PC-3 (cell line): ENCODE measurements at places on chromosomes 5 and 9. TPM values are rescaled to one million over a fixed set of nuclear protein-coding genes. Genes with fewer than 3 reads are reported as not detected.

The MYMK gene
- total RNA-seq: not detected in 2 replicates

- H3K4me3 ChIP-seq: peak overlapping the region; percentile 56
- peaks cover 49% of the 10 kb centered on the region for H3K4me1 ChIP-seq
- peak overlapping the region; percentile 90 for H3K27ac ChIP-seq
- DNase-seq: peak; percentile 71
Measured at GRCh38 chr5:104909803-104910202, 1347.2 kb upstream of the NUDT12 start.

DNA sequence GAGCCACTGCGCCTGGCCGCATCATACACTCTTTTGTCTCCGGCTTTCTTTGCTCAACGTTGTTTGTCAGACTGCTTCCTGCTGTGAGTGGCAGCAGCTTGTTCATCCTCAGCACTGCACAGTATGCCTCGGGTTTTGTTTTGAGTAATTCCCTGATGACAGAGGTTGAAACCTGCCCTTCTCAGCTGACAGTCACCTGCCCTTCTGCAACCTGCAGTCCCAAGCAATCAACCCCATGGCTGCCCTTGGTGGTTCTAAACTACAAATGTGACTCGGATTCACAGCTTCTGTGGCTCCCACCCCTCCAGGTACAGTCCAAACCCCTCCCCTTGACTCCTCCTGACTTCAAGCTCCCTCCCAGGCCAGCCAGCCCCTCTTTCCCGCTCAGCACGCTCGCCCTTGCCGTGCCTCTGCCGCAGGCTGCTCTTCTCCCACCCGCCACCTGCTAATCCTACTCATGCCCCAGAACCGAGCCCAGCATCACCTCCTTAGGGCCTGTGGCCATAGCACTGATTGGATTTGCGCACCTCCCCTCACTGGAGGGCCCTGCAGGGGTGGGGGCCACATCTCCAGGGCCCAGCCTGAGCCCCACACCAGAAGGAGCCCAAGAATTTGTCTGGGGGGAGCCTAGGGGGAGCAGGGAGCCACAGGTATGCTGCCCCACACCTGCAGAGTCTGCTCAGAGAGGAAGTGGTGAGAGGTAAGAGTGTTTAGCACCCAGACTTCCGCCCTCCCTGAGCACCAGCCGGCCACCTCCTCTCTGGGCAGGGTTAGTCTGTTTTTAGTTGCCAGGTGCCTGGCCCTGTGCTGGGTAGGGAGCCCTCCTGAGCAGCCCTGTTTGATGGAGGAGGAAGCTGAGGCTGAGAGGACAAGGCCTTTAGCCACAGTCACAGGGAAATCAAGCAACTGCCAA lies 10.1 kb downstream of the EEIG1 start:
- no peaks in the 10 kb centered on the region for H3K27me3 ChIP-seq
- H3K4me1 ChIP-seq: peaks cover 48% of the 10 kb centered on the region
- no peak overlapping the region for H3K4me3 ChIP-seq
- no peaks in the 10 kb centered on the region for H3K36me3 ChIP-seq
- DNase-seq: peak; percentile 43
- H3K27ac ChIP-seq: no peak overlapping the region

DNA sequence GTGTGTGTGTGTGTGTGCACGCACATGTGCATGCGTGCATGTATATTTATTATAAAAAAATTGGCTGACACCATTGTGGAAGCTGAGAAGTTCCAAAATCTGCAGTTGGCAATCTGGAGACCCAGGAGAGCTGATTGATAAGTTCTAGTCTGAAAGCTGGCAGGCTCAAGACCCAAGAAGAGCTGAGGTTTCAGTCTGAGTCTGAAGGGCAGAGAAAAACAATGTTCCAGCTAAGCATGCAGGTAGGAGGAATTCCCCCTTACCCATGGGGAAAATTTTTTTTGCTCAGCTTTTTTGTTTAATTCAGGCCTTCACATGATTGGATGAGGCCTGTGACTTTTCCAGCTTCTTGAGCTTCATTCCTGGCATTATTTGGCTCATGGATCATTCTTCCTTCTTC lies 31.2 kb upstream of the ACTBL2 start:
- no peaks in the 10 kb centered on the region for H3K27me3 ChIP-seq
- H3K27ac ChIP-seq: no peak overlapping the region
- H3K4me1 ChIP-seq: no peaks in the 10 kb centered on the region
- no peak overlapping the region for H3K4me3 ChIP-seq

The SYK gene
- 12.9 and 14.6 TPM in 2 replicates for total RNA-seq

DNA sequence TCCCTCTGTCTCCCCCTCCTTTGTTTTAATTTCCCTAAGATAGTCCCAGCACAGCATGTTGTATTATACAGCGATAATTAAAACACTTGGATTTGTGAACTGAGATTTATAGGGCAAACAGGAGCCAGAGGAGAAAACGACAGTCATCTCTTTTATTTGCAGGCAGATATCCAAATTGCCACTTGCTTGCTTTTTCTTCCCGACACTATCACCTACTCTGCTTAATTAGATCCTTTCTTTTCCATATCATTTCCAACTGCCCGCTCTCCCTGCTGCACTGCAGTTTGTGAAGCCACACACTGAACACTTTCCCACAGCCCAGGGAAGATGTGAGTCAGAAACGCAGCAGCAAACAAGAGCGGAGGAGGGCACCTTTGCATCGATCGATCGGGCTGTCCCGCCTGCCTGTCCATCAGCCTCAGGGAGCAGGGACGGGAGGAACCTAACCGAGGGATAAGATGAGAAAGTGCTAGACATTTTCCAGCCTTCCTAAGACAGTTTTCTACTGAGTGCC lies 35.8 kb upstream of the SPRY4 start:
- peak overlapping the region; percentile 12; the same call in 1 of the 2 replicates for H3K4me3 ChIP-seq
- peak; percentile 75 for DNase-seq

DNA sequence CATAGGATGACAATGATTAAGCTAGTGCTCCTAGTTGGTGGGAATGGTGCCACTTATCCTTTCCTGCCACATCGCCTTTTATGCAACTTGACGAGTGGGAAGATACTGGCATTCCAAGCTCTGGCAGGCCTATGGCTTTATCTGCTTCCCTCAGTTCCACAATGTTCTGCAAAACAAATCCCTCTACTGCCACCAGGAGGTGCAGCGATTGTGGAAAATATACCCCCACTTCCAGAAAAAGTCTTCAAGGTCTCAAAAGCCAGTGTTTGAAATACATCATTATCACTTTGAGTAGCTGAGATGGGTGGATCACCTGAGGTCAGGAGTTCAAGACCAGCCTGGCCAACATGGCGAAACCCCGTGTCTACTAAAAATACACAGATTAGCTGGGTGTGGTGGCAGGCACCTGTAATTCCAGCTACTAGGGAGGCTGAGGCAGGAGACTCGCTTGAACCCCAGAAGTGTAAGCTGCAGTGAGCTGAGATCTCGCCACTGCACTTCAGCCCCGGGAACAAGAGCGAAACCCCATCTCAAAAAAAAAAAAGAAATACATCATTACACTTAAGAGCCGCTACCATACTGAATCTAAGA lies 3.4 kb downstream of the CLINT1 start:
- H3K27me3 ChIP-seq: no peaks in the 10 kb centered on the region
- H3K4me1 ChIP-seq: peaks cover 19% of the 10 kb centered on the region
- no peaks in the 10 kb centered on the region for H3K36me3 ChIP-seq
- no peak overlapping the region for H3K4me3 ChIP-seq
- H3K27ac ChIP-seq: no peak overlapping the region

- no peak overlapping the region for H3K27ac ChIP-seq
- no peaks in the 10 kb centered on the region for H3K36me3 ChIP-seq
- peaks cover 33% of the 10 kb centered on the region for H3K4me1 ChIP-seq
Measured at GRCh38 chr5:14238272-14238671, 95.1 kb downstream of the TRIO start.

The ANKDD1B gene
- 0.04 TPM in 1 of 2 replicates, not detected in the other for total RNA-seq

DNA sequence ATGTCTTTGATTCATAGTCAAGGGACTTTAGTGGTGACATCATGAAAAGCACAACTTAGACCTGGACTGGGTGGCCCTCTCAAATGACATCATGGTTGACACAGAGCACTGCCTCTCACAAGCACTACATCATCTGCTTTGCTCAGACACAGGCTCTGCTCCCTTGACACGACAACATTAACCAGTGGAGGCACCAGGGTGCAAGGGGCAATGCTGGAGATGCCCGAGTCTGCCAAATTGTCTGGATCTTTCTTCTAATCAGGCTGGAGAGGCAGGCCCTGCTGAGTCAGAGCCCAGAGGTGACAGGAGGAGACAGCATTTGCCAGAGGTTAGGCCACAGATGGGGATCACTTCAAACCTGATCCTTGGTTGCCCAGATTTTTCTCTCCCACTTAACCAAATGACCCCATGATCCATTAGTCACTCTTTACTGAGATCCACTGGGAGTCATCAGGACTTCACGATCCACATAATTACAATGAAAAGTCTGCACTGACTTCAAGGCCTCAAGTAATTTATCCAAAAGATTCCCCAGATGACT lies 174.4 kb downstream of the SLIT3 start:
- H3K4me3 ChIP-seq: no peak overlapping the region
- no peaks in the 10 kb centered on the region for H3K36me3 ChIP-seq
- no peaks in the 10 kb centered on the region for H3K4me1 ChIP-seq
- DNase-seq: no peak
- H3K27ac ChIP-seq: no peak overlapping the region

DNA sequence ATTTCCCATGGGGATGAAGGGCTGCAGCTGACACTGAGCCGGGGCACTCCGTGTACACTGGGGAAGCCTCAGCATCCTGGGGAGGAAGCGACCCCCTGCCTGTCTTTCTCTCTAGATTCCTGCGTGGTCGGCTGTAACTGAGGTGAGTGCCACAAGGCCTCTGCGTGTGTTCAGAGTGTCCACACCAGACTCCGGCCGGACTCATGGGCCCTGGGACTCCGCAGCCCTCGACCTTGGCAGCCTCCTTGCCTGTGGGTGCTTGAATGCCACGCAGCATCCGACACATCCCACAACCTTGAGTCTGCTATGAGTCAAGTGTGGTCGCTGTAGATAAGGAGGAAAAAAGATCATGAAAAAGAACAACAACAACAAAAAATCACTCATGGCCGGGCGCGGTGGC lies 23.4 kb downstream of the PAEP start:
- H3K4me1 ChIP-seq: no peaks in the 10 kb centered on the region
- no peaks in the 10 kb centered on the region for H3K36me3 ChIP-seq
- DNase-seq: no peak
- H3K27ac ChIP-seq: no peak overlapping the region
- H3K4me3 ChIP-seq: no peak overlapping the region

GRCh38 chr5:176781054-176781375 lies 29.3 kb upstream of the UNC5A start:
- H3K27me3 ChIP-seq: no peaks in the 10 kb centered on the region
- no peak overlapping the region for H3K27ac ChIP-seq
- DNase-seq: no peak
- H3K4me3 ChIP-seq: no peak overlapping the region

The PSAT1 gene
- 45.6 and 52.5 TPM in 2 replicates for total RNA-seq

DNA sequence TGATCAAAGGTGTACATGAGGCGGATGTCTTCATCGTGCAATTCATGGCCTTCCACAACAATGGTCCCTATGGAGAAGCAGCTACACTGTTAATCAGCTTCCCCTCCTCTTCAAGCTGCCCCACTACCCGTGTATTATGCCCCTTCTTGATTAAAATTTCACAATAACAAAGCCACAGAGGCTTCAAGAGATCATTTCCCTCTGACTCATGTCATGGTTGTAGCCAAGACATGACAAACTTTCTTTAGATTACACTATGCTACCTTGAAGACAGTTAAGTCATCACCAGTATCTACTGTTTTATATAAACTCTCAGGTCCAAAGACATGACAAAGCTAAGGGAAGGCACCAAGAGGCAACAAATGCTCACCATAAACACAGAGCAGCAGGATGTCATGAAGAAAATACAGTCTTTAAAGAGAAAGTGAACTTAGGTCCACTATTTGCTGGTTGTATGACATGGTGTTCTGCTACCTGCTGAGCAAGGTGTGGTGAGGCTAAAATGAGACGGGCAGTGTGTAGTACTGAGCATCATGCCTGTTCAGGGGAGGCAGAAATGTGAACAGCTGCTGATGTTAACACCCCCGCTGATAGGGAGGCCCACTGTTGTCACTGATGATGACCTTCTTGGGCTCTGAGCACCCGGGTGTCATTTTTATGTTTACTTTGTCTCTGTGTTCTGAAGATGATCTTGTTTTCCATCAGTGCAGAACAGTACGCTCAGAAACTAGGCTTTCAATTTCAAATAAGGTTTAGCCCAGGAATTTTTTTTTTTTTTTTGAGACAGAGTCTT lies 48.3 kb downstream of the IARS1 start:
- H3K4me1 ChIP-seq: 0 out of 2 replicates have a peak, but pooled peaks cover 7% of the 10 kb centered on the region
- H3K36me3 ChIP-seq: peaks cover 63% of the 10 kb centered on the region
- H3K4me3 ChIP-seq: no peak overlapping the region

- peak overlapping the region; percentile 33; the same call in 1 of the 2 replicates for H3K4me3 ChIP-seq
- peak; percentile 68 for DNase-seq
- peaks cover 53% of the 10 kb centered on the region for H3K4me1 ChIP-seq
- H3K27ac ChIP-seq: peak overlapping the region; percentile 98
- H3K27me3 ChIP-seq: no peaks in the 10 kb centered on the region
Measured at GRCh38 chr5:59759600-59760351, 133.8 kb downstream of the PDE4D start.

The COL27A1 gene
- total RNA-seq: 4.3 and 11.4 TPM in 2 replicates

DNA sequence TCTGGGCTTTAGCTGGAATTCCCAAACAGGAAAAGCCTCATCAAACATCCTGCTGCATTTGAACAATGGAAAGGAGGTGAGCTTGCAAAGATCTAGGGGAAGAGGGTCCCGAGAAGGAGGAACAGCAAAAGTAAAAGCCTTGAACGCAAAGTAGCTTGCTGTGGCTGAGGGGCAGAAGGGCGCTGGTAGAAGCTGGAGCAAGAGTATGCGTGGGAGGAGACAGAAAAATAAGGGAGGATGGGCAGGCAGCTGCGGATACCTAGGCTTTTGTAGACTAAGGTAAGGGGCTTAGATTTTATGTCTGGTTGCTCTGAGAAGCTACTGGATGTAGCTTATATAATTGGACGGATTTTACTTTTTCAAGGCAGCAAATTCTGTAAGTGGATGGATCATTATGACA lies 21.9 kb upstream of the TGFBR1 start:
- H3K4me3 ChIP-seq: no peak overlapping the region
- H3K4me1 ChIP-seq: no peaks in the 10 kb centered on the region
- no peak overlapping the region for H3K27ac ChIP-seq
- no peaks in the 10 kb centered on the region for H3K27me3 ChIP-seq
- no peaks in the 10 kb centered on the region for H3K36me3 ChIP-seq
- DNase-seq: no peak
